ENCODE measurements at places on chromosomes 4 and X.

DNA sequence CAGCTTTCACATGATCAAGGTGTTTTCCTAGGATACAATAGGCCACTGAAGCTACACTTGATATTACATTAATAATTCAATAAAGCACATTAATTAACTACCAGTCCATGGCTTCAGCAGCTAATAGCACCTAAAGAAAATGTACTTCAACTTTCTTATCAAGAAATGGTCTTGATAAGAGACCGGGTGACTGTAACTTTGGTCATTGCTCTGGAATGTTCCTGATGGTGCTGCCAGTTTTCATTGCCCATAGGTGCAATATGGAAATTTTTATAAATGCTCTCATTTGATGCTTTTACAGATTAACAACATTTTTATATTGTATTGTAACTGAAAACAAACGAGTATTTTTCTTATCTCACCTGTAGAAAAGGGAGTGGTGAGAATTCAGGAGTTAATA is 165.4 kb downstream of the SHROOM3 start:
- no peak for DNase-seq

GRCh38 chr4:89739311-89739988 is 97.5 kb downstream of the SNCA start:
- no peak for DNase-seq

DNA sequence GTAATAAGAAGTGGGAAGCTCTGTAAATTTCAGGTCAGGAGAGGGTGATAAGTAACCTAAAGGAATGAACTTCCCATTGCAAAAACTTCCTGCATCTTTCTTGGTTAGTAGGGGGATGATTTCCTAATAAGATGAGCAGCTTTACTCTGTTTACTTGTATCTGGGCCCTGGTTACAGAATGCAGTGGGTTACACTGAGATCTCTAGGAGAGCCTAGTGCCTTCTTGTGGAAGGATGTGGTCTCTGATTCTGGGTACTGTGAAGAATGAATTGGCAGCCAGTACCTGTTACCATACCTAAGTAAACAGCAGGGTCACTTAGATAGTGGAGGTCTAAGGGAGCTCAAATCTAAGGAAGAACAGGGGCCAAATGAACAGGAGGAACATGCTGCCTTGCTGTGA is 320.6 kb downstream of the ARHGAP10 start:
- DNase-seq, result no peak

- no peak for DNase-seq
Observed at GRCh38 chr4:7199129-7199725, 6.9 kb downstream of the SORCS2 start.

DNA sequence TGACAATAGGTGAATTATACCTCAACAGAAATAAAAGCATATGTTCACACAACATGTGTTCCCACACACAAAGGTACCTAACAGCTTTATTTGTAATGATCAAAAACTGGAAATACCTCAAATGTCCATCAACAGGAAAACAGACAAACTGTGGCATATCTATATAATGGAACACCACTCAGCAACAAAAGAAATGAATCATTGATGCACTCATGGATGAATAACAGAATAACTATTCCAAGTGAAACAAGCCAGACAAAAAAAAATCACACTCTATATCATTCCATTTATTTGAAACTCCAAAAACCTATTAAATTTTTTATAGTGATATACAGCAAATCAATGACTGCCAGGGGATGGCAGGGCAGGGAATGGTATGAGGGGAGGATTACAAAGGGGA is 148.1 kb downstream of the PLS3 start:
- no peak for DNase-seq

- no peak for DNase-seq
Observed at GRCh38 chr4:111991797-111992196, 153.5 kb upstream of the FAM241A start.

DNA sequence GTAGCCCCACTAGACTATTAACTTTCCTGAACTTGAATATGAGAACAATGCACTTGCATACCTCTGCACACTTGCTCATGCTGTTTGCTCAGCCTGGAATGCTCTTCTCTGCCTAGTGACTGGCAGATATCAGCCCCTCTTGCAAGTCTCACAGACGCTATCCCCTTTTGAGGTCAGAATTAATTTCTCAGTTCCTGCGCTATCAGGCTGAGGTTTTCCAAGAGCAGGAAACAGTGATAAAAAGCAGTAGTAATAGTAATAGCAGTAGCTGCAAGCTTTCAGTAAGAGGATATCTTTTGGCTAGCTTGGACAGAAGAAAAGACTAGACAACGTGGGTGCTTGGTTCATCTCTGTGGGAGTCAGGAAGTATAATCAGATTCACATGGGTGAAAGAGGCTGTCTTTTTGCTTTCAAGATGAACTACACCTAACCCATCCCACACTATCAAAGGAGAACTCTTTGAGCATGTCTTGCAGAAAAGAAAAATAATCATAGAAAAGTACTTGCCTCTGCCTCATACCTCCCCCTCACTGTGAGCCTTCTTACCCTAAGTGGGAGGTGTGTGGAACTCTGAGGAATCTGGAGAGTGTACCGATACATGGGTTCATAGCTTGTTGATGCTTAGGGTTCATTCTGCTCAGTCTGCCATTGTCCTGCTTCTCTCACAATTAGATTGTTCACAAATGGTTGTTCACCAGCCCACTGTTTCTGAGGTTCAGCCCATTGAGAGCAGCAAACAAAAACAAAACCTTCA is 11.3 kb upstream of the DRP2 start:
- no peak for DNase-seq

- DNase-seq, result no peak
Observed at GRCh38 chr4:566508-567295, 9.4 kb downstream of the TMEM271 start.

- no peak for DNase-seq
Observed at GRCh38 chrX:13520936-13521335, 48.5 kb upstream of the EGFL6 start.

GRCh38 chrX:134990801-134991481 is at the start of gene SMIM10:
SMIM10 (plus strand) TSS chrX:134990991; CDS start chrX:134991096, 105 bp downstream.
- no peak for DNase-seq

All from stimulated activated CD4-positive, alpha-beta T cell treated with anti-CD3 and anti-CD28 coated beads, Interleukin-15, amount 100 ng/mL, for 1 hour (primary cell).